ENCODE measurements at places on chromosomes 2 and 18.

DNA sequence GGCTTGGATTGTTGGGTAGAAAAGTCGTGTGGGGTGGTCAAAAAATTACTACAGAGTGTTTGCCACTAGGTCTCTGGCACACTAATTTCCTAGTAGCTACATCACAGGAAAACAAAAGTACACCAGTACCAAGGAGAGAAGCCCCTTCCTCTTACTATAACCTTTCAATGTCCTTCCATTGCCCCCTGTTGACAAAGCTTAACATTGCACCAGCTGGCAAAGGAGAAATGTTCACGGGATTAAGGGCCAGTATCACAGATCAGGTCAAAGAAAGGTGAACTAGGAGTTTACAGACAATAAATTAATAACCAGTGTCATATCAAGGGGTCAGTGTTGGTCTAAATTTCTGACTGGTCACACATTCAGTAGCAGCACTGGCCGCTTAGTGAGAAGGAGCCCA is 1139.6 kb upstream of the FAM98A start:
- DNase-seq, result no peak

DNA sequence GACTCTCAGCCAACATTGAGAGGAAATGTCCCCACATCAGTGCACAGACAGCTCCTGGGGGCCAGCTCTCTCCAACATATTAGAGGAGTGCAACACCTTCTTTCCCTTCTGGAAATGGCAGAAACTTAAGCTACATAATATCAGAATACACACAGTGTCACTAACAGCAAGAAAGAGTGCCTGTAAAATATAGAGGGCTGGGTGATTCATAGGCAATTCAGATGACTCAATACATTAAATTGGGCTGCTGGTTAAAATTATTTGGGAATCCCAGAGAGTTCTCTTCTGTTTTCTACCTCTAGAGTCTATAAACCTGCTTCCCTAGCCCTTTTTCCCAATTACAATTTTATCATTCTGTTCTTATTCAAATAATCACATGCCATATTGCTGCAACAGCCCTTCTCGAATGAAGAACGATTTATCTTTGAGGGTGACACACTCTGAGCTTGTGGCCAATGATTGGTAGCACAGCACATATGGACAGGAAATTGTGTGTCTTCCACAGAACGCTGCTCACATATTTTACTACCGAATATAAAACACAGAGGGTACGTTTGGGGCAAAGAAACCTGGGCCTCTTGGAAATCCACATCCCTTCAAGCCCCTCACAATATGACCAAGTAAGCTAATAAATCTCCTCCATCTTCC is 381.2 kb downstream of the MBD2 start:
- no peak for DNase-seq

DNA sequence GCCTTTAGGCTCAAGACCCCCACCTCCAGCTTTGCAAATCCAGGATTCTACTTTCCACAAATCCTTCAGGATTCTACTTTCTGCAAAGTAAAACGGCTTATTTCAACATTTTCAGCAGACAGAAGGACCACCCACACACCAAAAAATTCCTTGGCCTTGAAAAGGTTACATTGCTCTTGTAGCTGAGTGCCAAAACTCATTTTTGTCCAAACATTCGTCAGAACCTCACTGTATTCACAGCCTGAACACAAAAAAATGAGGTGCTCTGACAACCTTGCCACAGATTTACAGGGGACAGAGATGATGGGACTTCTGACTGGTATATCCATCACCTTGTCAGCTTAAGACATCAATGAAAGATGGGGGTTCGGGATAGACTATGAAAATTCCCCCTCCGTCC is 63.0 kb upstream of the COX7A2L start:
- DNase-seq, result no peak

GRCh38 chr2:231718799-231719198 is 10.5 kb downstream of the PTMA start:
- DNase-seq, result no peak

All from COR-L47 (cell line).